Activated effector memory CD4-positive, alpha-beta T cell treated with anti-CD3 and anti-CD28 coated beads, Interleukin-2, amount 50 U/mL, for 16 hours (primary cell): ENCODE measurements at places on chromosomes 5 and 9.

- no peak for DNase-seq
Measured at GRCh38 chr5:62707131-62707530, 128.5 kb downstream of the LRRC70 start.

GRCh38 chr5:111551161-111551560 is 38.8 kb upstream of the STARD4 start:
- no peak for DNase-seq

GRCh38 chr9:37292896-37293295 is 129.6 kb upstream of the GRHPR start:
- DNase-seq: no peak

GRCh38 chr5:179403426-179404147 is 58.3 kb upstream of the ADAMTS2 start:
- no peak for DNase-seq

- no peak for DNase-seq
Measured at GRCh38 chr5:39201160-39201780, 18.1 kb downstream of the FYB1 start.

DNA sequence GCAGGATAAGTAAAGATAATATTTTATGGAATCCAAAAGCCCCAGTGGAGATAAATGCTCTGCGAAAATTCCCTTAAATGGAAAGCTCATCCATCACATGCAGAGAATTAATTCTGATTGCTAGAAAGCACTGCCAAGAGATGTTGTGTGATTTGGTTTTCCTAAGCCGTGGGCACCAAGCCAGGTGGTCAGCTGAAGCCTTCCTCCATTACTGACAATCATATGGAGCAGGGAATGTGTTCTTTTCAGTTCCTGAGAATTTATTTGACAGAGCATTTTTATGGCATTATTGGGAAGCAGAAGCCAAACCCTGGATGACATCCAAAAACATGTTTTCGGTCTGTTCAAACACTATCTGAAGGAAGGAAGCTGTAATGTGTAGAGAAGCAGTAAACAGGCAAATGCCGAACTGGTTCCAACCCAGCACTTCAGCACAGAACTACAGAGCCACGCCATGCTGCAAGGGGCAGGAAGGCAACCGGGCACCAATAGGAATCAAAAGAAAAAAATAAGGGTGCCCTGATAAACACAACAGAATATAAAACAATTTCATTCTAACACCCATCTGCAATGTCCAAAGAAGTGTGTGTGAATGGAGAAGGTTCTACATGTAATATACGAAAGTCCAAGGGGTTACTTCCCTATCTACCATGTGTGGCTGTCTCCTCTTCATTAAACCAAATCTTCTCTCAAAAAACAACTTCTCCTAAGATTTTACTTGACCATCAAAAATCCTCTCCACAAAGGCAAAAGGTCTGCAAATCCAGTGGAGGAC is 12.3 kb downstream of the ARSB start:
- no peak for DNase-seq

GRCh38 chr9:25366906-25367305 is 311.3 kb downstream of the TUSC1 start:
- DNase-seq: no peak

DNA sequence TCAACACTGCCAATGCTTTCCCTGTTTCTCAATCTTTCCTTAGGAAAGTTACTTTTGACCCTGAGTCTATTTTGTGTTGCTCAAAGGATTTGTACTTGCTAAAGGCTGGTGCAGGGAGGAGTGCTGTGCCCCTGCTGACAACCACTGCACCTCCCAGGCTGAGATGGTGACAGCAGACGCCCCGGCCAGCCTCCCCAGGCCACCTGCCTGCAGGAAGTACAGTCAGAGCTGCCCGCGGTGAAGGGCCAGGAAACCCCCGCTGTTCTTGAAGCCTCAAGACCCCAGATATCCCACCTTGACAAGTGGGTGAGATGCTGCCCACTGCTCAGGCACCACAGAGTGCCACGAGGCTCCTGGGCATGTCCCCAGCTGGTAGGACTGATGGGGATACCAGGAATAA is 44.2 kb upstream of the CKMT2 start:
- DNase-seq: no peak

DNA sequence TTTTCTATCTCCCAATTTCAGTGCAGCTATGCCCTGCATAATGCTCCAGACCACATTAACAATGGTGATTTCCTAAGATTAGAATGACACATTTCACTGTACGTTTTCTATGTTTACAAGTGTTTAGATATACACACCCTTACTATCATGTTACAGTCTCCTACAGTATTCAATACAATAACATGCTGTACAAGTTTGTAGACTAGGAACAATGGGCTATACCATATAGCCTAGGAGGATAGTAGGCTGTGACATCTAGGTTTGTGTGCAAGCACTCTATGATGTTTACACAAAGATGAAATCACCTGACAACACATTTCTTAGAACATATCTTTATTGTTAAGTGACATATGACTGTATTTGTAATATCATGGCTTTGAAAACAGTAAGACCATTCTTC is 1435.6 kb upstream of the NUDT12 start:
- no peak for DNase-seq

- no peak for DNase-seq
Measured at GRCh38 chr9:27668280-27668679, 95.0 kb upstream of the C9orf72 start.

DNA sequence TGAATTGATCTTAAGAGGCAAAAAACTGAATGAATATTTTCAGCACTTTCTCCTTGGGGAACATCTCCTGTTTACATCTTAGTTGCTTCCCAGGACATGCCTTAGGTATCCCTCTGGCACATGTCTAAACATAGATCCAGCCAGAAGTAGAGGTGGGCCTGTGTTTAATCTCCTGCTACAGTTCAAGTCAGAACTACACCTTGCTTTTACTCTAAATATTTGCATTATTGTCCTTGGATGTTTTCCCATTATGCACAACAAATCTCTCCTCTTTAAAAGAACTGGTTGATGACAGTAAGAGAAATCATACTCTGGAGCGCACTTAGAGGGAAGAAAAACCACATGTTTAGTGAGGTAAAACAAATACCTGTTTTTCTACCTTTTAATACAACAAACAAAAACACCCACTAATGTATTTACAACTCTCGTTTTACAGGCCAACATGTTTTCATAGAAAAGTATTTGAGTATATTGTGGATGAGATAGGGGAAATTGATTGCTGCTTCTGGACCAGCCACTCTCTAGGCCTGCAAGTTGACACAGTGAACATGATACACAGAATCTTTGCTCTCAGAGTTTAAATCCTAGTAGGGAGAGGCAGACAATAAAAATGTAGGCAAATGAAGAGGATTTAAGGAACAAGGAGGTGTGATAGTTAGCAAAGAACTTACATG is 32.3 kb downstream of the TNFAIP8 start:
- DNase-seq: no peak
